ENCODE measurements at places on chromosomes 5 and 9.

- DNase-seq, result no peak
Measured at GRCh38 chr5:33659526-33660169, 218.9 kb downstream of the TARS1 start.

- no peak for DNase-seq
Measured at GRCh38 chr9:132645306-132645705, 24.5 kb downstream of the DDX31 start.

GRCh38 chr5:162209005-162209605 lies 141.5 kb downstream of the GABRG2 start:
- no peak for DNase-seq

- DNase-seq, result no peak
Measured at GRCh38 chr5:12566441-12566840, 662.2 kb upstream of the CTNND2 start.

DNA sequence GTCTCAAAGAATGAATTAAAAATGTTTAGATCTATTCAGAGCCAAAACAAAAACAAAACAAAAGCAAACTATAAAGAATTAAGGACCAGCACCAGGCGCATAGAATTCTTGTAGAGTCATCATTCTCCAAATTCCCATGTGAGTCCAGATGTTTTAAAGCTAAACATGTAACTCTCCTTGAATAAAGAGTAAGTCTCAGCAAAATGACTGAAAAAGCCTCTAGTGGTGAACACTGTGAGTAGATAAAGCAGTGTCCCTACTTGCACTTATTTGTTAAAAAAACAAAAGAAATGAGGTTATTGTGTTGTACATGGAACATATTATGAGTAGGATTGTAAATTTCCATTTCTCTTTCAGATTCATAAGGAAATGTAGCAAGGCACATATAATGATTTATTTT lies 44.0 kb downstream of the NNT start:
- DNase-seq, result no peak

GRCh38 chr9:20540169-20540863 lies 82.0 kb downstream of the MLLT3 start:
- DNase-seq, result no peak

DNA sequence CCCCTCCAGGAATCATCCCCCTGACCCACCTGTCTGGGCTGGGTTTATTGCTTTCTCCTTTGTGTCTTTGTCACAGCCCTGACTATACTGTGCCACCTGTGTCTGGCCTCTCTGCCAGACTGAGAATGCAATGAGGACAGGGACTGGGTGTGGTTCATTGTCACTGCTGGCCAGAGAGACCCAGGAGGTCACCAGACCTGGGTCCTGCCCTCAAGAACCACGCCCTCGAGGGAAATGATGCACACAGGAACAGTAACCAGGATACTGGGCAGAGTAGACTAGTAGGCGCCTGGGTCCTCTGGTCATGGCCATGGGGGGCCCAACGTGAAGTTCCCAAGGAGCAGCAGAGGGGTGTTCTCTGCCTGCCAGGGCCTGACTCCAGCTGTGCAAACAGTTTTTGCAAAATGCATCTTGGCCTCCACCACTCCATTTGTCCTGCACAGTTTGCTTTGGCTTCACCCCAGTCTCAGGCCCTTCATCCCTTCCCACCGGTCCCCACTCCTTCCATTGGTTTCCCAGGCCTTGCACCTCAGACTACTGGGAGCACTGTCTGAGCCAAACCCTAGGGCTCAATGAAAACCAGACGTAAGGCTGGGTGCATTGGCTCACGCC lies 17.8 kb downstream of the RGS3 start:
- no peak for DNase-seq

- DNase-seq, result no peak
Measured at GRCh38 chr9:114745108-114745848, 60.6 kb downstream of the TNFSF15 start.

DNA sequence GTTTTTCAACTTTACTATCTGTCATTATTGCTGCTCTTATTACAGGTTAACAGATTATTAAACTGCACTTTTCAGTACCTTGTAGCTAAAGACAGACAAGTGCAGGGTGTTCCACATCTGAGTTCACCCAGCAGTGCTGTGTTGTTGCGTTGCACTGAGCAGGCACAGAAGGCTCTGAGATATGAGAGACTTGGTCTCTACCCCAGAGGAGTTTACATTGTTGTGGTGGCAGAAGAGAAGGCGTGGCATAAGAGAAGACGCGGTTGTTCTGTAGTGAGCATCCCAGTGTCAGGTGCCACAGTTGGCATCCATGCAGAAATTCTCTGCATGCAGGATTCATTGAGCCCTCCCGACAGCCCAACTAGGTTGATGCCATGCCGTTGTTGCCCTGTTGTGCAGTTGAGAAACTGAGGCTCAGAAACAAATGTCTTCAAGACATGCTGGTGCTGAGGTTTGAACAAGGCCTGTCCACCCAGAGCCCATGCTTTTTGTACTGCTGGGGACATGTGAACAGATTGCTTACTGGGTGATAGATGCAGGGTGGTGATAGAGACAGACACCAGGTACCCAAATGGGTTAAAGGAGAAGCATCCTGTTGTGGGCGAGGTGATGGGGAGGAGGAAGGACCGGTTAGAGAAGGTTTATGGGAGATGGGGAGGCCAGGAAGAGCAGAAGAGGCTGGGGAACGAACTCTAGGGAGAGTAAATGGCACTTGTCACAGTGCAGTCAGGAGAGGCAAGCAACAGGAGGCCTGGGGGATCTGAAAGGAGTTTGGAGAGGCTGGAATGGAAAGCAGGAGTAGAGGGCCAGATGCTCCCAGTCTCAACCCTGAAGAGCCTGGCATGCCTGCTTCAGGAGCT lies 8.2 kb downstream of the ABL1 start:
- no peak for DNase-seq

- DNase-seq, result no peak
Measured at GRCh38 chr5:31516802-31517201, 15.1 kb downstream of the DROSHA start.

DNA sequence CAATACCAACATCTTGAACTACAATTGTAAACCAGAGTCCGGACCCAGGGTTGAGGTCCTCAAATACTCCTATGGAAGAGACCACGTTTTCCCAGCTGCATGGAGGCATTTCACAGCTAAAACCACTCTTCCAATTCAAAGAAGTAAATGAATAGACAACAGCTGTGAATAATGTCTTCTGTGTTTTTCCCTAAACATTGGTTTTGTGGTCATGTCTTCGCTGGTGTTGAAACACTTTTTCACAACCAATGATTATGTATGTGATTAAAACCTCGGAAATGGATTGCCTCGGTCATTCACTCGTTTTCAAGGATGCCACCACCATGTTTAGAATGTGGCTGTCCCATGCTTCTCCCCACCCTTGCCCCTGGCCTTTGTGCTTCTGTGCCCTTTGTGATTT lies 9.4 kb upstream of the TENT4A start:
- DNase-seq, result no peak

DNA sequence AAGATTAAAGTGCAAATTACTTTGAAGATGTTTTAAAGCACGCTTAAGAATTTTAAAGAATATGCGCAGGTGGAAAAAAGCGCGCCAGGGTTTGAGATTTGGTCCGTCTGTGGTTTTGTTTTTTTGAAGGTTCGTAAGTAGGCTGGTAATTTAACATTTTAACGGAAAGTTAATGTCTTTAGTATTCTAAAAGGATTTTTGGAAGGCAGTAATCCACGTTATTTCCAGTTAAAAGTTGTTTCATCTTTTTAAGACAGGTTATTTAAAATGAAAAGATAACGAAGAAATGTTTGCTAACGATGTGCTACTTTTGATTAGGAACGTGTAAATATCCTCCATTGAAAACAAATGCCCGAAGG lies 1.9 kb downstream of the DMRT1 start:
- DNase-seq, result no peak

- no peak for DNase-seq
Measured at GRCh38 chr5:157570531-157571200, 4.9 kb downstream of the ADAM19 start.

DNA sequence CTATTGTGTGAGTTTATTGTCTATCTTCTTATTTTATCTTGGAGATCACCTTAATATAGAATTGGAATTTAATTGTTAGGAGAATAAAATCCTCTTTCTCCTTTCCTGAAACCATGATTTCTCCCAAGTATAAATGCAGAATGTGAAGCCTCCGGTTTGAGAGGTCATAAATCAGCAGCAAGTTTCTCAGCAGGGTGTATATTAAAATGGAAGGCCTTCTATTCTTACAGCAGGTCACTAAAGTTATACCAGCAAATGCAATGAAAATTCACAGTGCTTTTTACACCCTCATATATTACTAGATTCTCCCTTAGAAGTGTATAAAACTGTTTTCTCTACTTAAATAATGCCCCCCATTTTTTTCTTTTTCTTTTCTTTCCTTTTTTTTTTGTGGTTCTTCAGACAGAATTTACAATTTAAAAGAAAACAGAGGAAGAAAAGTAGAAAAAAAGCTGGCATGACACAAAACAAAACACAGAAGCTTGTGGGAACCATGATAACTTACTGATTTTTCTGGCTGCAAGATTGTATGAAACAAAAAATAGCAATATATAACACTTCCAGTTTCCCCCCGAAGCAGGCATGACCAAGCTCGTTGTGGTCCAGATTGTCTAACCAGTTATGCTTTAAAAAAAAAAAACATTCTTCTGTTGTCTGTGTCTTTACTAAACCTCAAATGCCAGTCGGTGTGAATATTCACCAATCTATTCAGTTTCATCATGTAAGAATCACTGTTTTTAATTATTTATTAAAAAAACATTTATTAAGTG lies 211.2 kb downstream of the RAB3C start:
- DNase-seq, result no peak

GRCh38 chr5:171867786-171868185 lies 82.2 kb downstream of the SMIM23 start:
- DNase-seq, result no peak

- DNase-seq, result no peak
Measured at GRCh38 chr9:107118863-107119624, 164.0 kb upstream of the RAD23B start.

GRCh38 chr5:5326115-5326758 lies 96.2 kb upstream of the ICE1 start:
- no peak for DNase-seq

DNA sequence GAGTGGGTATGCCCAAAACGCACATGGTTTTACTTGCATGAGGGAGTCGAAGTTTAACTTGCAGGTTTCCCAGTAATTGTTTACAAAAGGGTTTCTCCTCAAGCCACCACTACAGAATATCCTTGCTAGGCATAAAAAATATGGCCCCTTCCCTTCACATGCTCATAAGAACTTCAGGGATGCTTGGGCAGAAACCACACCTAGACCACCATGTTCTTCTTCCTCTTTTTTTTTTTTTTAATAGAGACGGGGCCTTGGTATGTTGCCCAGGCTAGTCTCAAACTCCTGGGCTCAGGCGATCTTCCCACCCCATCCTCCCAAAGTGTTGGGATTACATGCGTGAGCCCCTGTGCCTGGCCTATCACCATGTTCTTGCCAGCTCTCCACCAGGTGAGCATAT lies 18.6 kb upstream of the PLIN2 start:
- no peak for DNase-seq

DNA sequence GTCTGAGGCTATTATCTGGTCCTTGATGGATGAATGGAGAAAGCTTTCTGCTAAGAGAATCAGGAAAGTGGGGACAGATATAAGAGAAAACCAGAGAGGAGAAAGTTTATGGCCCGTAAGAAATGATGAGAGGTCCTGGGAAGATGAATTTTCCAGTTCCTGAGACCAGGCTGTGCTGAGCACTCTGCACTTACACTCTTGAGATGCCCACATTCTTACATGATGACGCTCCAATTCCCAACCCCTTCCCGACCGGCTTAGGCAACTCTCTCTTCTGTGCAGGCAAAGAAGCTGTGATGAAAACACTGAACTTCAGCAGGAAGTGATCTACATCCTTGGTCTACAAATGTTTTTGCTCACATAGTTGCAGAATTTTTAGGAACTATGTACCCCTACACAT lies 417.0 kb downstream of the ARHGEF28 start:
- no peak for DNase-seq

DNA sequence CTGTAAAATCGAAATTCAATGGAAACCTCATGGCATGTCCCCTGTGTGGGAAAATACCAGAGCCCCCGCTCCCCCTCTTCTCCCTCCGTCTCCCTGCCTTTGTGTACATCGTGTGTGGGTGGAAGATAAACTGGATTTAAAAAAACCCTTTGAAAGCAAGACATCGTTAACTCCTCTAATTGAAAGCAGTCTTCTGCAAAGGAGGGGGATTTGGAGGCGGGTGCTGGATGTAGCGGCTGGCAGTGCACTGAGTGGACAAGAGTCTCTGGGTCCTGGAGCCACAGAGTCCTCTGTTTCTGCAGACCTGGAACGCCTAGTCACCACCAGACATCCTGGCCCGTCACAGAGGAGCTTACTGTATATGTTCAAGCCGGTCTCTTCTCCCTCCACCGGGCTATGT lies 169.4 kb downstream of the PAPPA start:
- no peak for DNase-seq

DNA sequence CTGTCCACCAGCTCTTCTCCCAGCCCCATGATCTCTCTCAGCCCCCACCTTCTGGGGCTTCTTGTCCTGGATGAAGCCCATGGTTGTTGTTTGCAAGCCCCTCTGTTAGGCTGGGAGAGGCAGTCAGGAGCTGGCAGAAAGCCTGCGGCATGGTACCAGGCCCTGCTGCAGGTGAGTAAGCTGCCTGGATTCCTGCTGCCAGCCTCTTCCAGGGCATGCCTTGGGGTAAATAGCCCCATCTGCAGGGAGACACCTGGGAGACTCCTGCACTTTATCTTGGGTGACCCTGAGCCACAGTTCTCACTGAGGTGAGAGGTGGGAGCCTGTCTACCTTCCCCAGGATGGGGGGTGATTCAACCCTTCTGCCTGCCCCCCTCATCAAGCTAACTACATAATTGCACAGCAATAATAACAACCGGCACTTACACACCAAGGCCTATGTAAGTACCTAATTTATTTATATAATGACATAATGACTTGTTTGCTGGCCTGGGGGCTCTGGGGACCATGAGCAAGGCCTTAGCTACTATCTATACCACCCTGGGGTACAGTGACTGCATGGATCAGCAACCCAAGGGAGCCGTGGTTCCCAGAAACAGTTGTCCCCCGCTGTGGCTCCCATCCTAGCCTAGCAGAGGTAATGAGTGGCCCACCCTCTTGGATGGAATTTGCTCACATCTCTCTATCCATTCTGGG lies 116.0 kb downstream of the PSD2 start:
- no peak for DNase-seq

Measured in activated CD8-positive, alpha-beta memory T cell treated with anti-CD3 and anti-CD28 coated beads for 1 hour (primary cell).